ENCODE measurements at places on chromosomes 2 and 18. TPM values are rescaled to one million over a fixed set of nuclear protein-coding genes. Genes with fewer than 3 reads are reported as not detected.

Gene STARD6
- total RNA-seq: not detected

Gene DNAJC10
- 36.7 TPM for total RNA-seq

Gene IL36B
- not detected for total RNA-seq

Gene LRATD1
- 87.6 TPM for total RNA-seq

Gene EGR4
- not detected for total RNA-seq

Gene SOWAHC
- 64.0 TPM for total RNA-seq

Gene CIB4
- total RNA-seq: not detected

Gene PSMA8
- total RNA-seq: not detected

Gene NHEJ1
- total RNA-seq: 90.2 TPM

Gene TFPI
- total RNA-seq: 17.9 TPM

Gene L3MBTL4
- total RNA-seq: 4.4 TPM

Gene DSG2
- total RNA-seq: 272 TPM

Gene CDK5R2
- total RNA-seq: not detected

Gene ZC3H6
- 9.4 TPM for total RNA-seq

Gene CCDC74A
- not detected for total RNA-seq

Gene TMEM18
- 11.0 TPM for total RNA-seq

Gene DPP10
- total RNA-seq: 7.5 TPM

Gene FHOD3
- 3.5 TPM for total RNA-seq

Gene DYSF
- 18.7 TPM for total RNA-seq

Gene PELI1
- total RNA-seq: 20.6 TPM

Gene C2orf80
- total RNA-seq: not detected

Gene NEU2
- 0.41 TPM for total RNA-seq

Gene SOS1
- total RNA-seq: 29.1 TPM

Gene ACOXL
- total RNA-seq: 0.55 TPM

Gene ITPRIPL1
- 0.95 TPM for total RNA-seq

Gene GPR155
- total RNA-seq: 2.6 TPM

Gene STK16
- 23.6 TPM for total RNA-seq

Gene IGFBP5
- total RNA-seq: 214 TPM

Gene SLC39A6
- total RNA-seq: 23.3 TPM

Gene PROC
- total RNA-seq: 2.9 TPM

Gene TMEM182
- 3.7 TPM for total RNA-seq

Gene CBLN2
- total RNA-seq: 0.60 TPM

Gene HADHB
- 180 TPM for total RNA-seq

Gene COL4A3
- 20.9 TPM for total RNA-seq

Gene SERPINB12
- not detected for total RNA-seq

Gene CPLX4
- not detected for total RNA-seq

Gene CCDC141
- 8.6 TPM for total RNA-seq

Gene LTBP1
- 34.6 TPM for total RNA-seq

Gene ERBB4
- 0.27 TPM for total RNA-seq

Gene CDH7
- total RNA-seq: not detected

Gene ADCYAP1
- total RNA-seq: 0.41 TPM

Gene PHOSPHO2
- total RNA-seq: 2.6 TPM

Gene SULT1C2
- not detected for total RNA-seq

Gene POTEC
- not detected for total RNA-seq

Gene CHRNA1
- not detected for total RNA-seq

Gene KLHL29
- total RNA-seq: 16.5 TPM

Gene ARHGEF33
- not detected for total RNA-seq

Gene DIPK1C
- not detected for total RNA-seq

Gene ANKRD30B
- not detected for total RNA-seq

Gene RNF125
- total RNA-seq: 11.3 TPM

Gene C2orf49
- 16.4 TPM for total RNA-seq

Gene CHPF
- total RNA-seq: 49.5 TPM

Gene CYS1
- total RNA-seq: 1.1 TPM

Gene PLB1
- 0.20 TPM for total RNA-seq

Gene ME2
- 75.6 TPM for total RNA-seq

Gene SPC25
- not detected for total RNA-seq

Gene FBXO48
- 2.6 TPM for total RNA-seq

Gene DSG4
- total RNA-seq: not detected

Gene SERPINB11
- not detected for total RNA-seq

All from transverse colon (tissue), 4 donors.